ENCODE measurements at places on chromosomes 2 and 18. TPM values are rescaled to one million over a fixed set of nuclear protein-coding genes. Genes with fewer than 3 reads are reported as not detected.

The CD8A gene
- total RNA-seq: 11.3 TPM

The GCG gene
- total RNA-seq: 0.17 TPM

The AGXT gene
- 1.6 TPM for total RNA-seq

DNA sequence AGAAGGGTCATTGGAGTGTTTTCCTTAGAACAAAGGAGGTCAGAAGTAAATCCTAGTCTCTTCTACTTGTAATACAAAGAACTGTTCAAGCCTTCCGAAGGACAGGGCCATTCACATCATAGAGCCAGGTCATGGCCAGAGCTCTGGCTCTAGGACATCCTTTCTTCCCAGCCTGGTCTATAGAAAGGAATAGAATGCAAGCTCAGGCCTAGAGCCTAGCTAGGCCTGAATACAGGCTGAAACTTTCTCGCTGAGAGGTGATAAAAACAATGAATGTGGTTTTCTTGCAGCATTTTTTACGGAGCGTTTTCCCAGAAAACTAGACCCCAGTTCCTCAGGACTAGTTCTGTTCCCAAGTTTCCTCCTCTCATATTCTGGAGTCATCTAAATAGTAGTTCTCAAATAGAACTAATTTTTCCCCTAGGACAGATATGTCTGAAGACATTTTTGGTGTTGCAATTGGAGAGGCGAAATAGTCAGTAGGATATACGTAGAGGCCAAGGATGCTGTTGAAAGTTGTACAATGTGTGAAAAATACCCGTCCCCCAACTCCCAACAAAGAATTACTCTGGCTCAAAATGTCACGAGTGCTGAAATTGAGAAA is 6.8 kb downstream of the UGT1A6 start:
- DNase-seq: no peak

DNA sequence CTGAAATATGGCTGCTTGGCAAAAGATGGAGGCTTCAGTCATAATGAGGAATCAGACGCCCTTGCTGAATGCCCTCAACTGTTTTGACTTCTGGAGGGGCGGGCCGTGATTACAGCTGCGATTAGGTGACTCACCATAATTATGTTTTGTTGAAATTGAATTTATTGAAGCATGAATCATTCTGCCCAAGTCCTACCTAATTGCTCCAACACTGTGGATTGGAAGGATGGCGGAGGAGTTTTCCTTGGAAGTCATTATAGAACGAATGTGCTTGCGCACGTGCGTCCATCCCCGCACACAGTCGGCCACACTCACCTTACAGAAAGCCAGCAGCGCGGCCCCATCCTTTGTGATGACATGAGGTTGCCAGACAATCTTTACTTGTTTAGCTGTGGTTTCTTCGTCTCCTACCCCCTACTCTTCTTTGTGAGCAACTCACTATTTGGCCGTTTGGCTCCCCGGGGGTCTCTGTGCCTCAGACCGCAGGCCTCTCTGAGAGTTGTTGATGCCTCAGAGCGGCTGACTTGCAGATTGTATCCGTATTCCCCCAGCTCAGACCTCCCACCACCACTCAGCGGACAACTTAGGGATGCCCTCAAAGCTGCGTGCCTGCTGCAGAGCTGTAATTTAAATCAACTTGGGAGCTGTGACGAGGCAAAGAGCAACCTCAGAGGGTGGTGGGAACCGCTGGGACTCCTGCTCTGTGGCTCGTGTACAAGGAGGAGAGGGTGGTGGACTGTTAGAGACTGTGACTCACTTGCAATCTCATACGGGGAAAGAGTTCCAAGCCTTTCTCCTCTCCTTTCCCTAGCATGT is 513.4 kb downstream of the TNS1 start:
- DNase-seq: no peak

The HOXD13 gene
- total RNA-seq: not detected

DNA sequence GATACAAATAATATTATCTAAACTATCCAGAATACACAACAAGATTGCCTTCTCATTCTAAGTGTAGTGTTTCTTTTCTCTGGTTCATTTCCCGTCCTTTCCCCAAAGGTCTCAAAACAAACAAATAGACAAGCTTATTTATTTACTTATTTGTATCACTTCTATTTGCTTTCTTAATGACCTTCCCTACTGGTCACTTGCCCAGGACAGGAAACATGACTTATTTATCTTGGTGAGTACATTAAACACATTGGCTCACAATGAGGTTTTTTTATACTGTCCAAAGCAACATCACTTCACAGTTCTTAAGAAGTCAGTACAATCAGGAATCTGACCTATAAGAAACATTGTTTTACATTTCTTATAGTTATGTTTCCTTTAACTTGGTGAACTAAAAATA is 123.3 kb upstream of the KYNU start:
- no peak for DNase-seq

DNA sequence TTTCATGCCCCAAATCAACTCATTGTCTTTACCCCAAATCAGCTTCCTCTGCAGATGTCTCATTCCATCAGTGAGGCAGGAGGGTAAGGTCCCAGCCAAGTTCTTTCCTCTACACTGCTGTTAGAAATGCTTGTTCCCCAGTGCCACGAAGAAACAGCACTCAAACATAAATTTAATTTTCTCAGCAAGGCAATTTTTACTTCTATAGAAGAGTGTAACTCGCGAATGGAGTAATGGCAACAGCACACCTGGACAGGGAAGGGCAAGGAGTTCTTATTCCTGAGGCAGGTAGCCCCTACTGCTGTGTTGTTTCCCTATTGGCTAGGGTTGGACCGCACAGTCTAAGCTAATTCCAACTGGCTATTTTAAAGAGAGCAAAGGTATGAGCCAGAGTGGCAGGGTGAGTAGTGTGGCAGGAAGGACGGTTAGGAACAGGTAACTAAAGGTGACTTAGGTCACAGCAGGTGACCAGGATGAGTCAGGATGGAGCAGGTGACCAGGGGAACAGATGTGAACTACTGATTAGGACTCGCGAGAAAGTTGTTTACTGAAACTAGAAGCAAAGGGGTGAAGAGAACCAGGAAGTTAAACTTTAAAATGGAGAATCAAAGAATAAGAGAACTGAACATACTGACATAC is 12.0 kb upstream of the CEP68 start:
- DNase-seq: no peak

DNA sequence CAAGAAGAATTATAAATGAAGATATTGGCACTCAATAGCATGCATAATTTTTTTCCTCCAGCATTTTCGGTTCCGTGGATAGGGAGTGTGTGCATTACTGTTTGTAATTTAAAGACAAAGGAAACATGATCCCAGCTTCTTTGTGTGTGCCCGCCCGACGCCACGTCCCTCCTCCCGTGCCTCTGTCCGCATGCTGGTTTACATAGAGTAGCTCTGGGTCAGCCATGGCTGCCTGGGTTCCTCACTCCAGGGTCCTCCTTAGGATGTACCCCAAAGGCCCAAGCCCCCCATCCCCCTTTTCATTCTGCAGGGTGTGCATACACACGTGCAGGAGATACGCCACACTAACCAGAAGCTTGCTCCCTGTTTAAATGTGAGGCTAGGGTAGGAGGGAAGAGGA is 214.7 kb downstream of the KLHL29 start:
- no peak for DNase-seq

- DNase-seq: no peak
Observed at GRCh38 chr2:152657043-152657442, 60.2 kb downstream of the PRPF40A start.

DNA sequence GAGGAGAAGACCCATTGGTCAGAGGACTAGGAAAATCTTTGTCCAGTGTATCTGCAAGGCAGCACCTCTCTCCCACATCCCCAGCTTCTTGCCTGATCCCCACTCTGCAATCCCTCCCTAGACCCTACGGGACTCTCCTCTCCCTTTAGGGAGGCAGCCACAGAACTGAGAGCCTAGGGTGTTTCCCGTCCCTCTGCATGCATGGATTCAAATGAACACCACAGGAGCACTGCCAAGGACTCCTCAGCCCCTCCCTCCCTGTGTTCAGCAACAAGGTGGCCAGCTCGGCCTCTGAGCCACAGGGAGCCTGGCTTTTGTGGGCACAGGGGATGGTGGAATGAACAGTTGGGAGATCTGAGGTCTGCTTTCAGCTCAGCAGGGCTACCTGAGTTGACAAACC is 117.1 kb downstream of the TXNL1 start:
- no peak for DNase-seq
